ENCODE measurements at places on chromosomes 1 and 21. TPM values are rescaled to one million over a fixed set of nuclear protein-coding genes. Genes with fewer than 3 reads are reported as not detected.

- DNase-seq: no peak
These were observed 301.7 kb downstream of the OMA1 start for GRCh38 chr1:58244872-58245271.

- DNase-seq: no peak
These were observed 21.4 kb downstream of the FOXO6 start for GRCh38 chr1:41382480-41383090.

DNA sequence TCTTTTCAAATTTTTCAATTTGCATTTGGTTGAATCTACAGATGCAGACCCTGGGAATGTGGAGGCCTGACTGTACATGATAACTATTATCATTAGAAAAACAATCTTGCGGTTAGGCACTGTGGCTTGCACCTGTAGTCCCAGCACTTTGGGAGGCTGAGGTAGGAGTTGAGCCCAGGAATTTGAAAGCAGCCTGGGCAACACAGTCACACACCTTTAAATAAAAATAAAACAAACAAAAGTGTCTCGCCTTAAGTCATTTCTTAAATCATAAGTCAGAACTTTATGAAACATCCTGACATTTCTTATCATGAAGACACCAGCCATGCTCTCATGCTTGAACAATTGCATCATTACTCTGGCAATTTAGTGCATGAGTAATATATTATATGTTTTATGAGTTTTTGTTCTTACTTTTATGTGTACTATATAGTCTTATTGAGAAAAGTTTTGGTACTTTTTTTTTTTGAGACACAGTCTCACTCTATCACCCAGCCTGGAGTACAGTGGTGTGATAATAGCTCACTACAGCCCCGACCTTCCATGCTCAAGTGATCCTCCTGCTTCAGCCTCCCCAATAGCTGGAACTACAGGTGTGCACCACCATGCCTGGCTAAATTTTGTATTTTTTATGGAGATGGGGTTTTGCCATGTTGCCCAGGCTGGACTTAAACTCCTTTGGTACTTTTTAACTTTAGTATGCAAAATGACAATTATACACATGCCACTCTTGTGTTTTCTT is 7.8 kb downstream of the TBX19 start:
- no peak for DNase-seq

DNA sequence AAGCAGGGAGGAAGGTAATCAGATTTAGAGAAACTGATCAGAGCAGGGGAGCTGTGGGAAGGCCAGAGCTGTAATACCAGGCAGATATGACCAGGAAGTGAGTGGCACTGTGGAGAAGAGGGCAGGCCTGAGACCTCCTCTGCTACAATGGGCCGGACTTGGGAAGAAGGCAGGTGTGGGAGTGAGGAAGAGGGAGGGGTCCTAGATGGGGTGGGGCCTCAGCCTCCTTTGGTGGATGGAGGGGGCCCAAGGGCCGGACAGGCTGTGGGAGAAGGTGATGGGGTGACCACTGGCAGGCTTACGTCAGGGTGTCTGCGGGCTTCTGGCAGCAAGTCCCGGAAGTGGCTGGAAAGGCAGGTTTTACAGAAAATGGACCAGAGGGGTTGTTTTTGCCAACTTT is 5.0 kb upstream of the HPCA start:
- DNase-seq: no peak

GRCh38 chr1:6358757-6359201 is 34.8 kb downstream of the ACOT7 start:
- DNase-seq: no peak

GRCh38 chr1:89499320-89499719 is 25.3 kb upstream of the LRRC8B start:
- DNase-seq: no peak

GRCh38 chr21:27122686-27123085 is 155.8 kb upstream of the ADAMTS5 start:
- no peak for DNase-seq

GRCh38 chr1:216114180-216114579 is 309.1 kb downstream of the USH2A start:
- DNase-seq: no peak

TCHHL1 gene
- not detected for polyA plus RNA-seq

FAM72C gene
- polyA plus RNA-seq: 2.7 TPM

C1orf226 gene
- 22.8 TPM for polyA plus RNA-seq

S100A14 gene
- polyA plus RNA-seq: 0.96 TPM

All from left renal pelvis (tissue), 4 donors.